COLO829 (cell line): ENCODE measurements at places on chromosomes 2 and 18.

DNA sequence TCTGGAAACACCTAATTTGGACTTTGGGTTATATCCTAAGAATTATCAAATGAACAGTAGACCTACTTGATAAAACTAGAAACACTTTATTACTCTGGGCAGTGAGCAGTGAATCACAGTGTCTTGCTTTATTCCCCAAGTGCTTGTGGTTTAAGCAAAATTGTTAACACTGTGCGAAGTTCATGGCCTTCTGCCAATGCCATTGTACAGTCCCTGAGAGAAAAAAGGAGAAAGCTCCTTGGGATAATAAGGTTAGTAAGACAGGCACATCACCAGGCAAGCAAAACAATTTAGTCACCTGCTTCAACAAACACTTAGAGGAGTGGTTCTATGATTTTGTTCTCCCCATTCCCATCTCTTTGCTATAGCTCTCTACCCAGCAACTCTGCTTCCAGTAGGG, 39.8 kb downstream of the ADCYAP1 start:
- peak; percentile 3 for DNase-seq

- no peak for DNase-seq
Measured at GRCh38 chr2:165268754-165269153, 29.5 kb downstream of the SCN2A start.

DNA sequence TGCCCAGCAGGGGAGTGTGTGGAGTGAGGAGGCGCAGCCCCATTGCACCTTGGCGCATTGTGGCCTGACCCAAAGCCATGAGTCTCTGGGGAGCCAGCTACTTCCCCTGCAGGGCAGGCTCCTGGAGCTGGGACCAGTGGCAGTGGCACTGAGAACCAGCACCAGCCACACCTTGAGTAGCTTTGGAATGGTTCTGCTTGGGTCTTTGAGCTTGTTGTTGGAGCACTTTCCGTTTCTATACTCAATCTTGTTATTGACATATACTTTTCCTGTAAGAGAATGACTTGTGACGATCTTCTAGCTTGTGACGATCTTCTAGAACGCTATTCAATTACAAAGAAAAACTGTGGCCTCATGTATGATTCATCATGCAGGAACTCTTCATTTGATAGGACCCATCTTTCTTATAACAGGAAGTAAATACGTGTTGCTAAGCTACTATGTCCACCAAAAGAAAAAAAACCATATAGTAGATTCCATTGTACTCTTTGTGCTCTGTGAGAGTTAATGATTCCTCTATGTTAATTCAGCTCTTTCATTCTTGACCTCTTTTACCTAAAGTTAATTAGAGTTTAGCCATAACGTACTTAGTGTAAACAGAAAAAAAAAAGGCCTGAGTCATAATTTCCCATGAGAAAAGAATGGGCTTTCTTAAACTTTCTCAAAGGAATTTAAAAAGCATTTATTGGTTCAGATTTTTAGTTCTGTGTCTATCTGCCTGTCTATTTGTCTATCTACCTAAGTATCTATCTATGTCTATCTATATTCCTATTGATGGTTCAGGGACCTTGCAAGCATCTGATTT, 113.1 kb downstream of the GATA6 start:
- peak; percentile 91 for DNase-seq

DNA sequence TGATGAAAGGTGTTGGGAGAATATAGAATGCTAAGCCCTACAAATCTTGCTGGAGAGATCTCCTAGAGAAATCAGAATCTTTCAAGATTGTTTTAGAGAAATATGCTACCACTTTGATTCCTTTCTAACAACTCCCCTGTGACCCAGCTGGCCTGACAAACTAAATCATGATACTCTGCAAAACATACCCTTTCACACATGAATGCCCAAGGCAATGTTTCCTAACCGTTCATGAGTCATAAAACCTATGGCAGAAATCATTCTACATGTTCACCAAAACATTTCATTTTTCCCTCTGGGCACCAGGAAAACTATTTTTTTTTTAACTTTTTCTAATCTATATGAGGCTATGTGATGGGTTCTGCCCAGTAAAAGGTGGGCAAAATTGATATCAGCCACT, 77.8 kb upstream of the SETBP1 start:
- DNase-seq: no peak

GRCh38 chr2:197183355-197183754, 127.2 kb downstream of the ANKRD44 start:
- no peak for DNase-seq

DNA sequence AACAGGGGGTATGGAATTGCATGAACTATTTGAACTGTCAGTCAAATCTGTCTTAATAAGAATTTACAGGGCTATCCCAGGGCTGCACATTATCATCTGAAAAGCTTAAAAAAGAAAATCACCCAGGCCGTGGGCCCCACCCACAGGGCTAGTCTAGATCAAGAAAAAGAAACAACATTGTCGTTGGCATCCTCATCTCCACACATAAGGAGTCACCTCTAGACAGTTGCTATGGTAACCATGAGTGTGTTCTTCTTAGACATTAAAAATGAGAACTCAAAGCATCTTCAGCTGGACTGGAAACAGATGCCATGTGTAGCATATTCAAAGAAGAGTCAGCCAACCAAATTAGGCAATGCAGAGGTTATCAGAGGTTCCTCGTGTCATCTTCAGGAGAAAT, 72.3 kb upstream of the CPO start:
- DNase-seq: no peak

GRCh38 chr2:42245396-42245795, 76.2 kb downstream of the EML4 start:
- DNase-seq: no peak

DNA sequence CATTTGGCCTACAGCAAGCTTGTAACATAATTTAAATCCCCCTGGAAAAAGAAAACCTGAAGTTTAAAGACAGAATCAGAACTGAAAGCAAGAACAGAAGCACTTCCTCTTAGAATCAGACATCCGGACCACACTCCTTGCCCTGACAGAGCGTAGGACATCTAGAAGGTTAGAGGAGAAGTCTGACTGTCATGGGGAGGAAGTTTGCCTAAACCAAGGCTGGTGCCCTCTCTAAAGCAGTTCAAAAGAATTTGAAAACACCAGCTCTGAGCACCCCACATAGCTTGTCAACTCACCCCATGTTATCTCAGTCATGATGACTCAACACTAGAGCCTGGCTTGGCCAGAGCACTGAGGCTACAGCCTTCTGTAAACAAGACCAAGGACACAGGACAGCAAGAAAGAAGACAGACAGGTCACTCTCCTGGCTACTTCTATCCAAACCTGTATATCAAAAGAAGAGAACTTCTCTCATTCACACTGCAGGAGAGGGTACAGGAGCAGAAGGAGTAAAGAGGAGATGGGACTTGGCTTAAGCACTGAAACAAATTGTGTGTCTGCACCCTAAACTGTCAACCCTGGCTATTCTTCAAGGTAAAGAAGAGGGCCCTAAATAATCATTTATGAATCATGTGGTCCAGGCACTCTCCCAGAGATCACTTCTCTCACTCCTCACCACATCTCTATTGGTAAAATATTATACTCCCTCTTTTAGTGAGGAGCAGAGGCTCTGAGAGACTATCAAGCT, 198.6 kb downstream of the MEMO1 start:
- DNase-seq: no peak

GRCh38 chr2:239811806-239812560, 213.2 kb downstream of the NDUFA10 start:
- no peak for DNase-seq

- DNase-seq: no peak
Measured at GRCh38 chr18:62616331-62616805, 93.5 kb downstream of the ZCCHC2 start.

- no peak for DNase-seq
Measured at GRCh38 chr2:98757904-98758421, 27.0 kb upstream of the MGAT4A start.

GRCh38 chr2:27746325-27746724, 25.2 kb upstream of the MRPL33 start:
- no peak for DNase-seq

GRCh38 chr2:179613701-179614100, 247.7 kb downstream of the ZNF385B start:
- no peak for DNase-seq

DNA sequence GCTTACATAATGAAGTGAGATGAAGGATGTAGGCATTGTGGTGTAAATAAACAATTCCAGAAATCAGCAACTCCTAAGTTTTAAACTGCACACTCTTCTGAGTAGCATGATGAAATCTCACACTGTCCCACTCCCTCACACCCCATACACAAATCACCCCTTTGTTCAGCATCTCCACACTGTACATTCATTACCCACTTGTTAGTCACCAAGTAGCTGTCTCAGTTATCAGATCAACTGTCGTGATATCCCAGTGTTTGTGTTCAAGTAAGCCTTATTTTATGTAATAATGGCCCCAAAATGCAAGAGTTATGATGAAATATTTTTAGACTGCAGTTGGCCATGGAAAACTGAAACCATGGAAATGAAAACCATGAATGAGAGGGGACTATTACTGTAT, 135.7 kb downstream of the GRB14 start:
- peak; percentile 42 for DNase-seq

DNA sequence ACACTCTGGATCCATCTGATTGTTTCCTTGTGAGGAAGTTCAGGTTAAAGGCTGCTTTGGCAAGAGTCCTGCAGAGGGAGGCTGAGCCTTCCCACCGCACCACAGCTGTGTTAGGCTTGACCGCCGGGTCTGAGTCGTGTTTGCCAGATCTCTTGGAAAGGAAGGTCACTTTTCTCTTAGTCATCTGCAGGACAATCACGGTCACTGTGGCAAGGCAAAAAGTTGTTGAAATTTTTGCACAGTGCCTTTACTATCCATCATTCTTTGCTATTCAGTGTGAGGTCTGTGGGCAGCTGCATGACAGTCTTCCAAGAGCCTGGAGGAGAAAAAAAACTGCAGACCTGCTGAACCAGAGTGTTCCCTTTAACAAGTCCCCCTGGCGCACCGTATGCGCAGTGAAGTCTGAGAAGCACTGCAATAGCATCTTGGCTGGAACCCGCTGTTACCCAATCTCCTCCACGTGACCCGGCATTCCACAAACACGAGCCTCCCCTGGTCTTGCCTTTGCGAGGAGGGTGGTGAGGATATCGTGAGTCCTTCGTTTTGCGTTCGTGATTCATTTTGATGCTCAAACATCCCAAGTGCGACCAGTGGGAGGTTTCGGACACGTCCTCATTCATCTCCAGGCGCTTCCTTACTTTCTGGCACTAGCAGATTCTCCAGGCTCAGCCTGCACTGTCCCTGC, 23.0 kb downstream of the BIN1 start:
- no peak for DNase-seq

GRCh38 chr2:41779888-41780287, 267.9 kb upstream of the PKDCC start:
- DNase-seq: no peak

- no peak for DNase-seq
Measured at GRCh38 chr2:126932966-126933710, 34.4 kb downstream of the TEX51 start.

DNA sequence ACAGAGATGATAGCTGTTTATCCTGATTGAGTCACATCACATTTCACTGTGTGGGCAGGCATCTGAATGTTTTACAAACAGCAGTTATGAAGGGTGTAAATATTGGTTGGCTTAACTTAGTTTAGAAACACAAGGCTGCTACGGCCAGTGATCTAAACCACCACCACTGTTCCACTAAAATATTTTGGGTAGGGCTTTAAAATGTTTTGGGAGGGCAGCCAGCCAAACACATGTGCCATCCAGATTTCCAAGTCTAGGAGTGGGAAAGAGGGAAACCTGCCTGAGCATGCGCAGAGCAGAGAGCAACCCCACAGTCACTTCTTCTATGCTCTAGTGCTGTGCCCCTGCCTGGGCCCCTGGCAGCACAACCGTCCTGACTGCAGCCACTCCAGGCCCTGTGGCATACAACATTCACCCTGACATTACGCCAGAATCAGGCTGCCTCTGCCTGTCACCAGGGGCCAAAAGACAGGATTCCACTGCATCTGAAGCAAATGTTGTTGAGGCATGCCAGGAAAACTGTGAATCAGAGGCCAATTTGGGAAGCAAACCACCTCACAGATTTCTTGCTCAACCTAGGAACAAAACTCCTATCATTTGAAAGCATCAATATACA, 74.8 kb upstream of the COL5A2 start:
- no peak for DNase-seq

- DNase-seq: no peak
Measured at GRCh38 chr2:15782009-15782751, 158.2 kb upstream of the MYCN start.

GRCh38 chr18:58256316-58257080, 212.5 kb downstream of the NEDD4L start:
- DNase-seq: no peak

GRCh38 chr2:68309426-68309825, 10.3 kb downstream of the CNRIP1 start:
- no peak for DNase-seq

DNA sequence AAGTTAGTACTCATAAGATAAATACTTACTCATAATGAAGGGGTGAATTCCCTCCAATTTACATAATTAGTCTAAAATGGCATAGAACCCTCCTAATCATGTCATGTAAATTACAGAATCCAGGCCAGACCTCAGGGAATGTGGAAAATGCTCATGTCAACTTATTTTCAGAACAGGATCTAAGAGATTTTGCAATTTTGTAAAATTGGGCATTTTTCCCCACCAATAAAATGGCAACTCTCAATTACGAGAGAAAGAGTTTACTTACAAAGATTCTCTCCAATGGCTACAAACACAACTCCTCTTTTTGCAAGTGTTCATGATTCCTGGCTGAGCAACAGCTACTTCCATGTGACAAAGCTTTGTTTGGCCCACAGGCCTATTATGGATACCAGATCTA, 33.8 kb upstream of the SP5 start:
- no peak for DNase-seq

- DNase-seq: no peak
Measured at GRCh38 chr2:21067859-21068537, 24.1 kb upstream of the APOB start.

GRCh38 chr2:20447437-20448245, 767 bp downstream of the RHOB start:
- DNase-seq: no peak

- DNase-seq: no peak
Measured at GRCh38 chr2:44135771-44136170, 32.9 kb upstream of the PPM1B start.

- DNase-seq: no peak
Measured at GRCh38 chr18:31450409-31450808, 2.9 kb downstream of the DSG3 start.

- DNase-seq: no peak
Measured at GRCh38 chr2:177207101-177207500, 5.5 kb upstream of the HNRNPA3 start.
